MV-4-11 (cell line): ENCODE measurements at places on chromosomes 3 and 15.

GRCh38 chr15:68285259-68285980 lies 7.9 kb downstream of the FEM1B start:
- DNase-seq: peak; percentile 76

GRCh38 chr15:89657686-89658200 lies 2.5 kb upstream of the KIF7 start:
- DNase-seq: no peak

DNA sequence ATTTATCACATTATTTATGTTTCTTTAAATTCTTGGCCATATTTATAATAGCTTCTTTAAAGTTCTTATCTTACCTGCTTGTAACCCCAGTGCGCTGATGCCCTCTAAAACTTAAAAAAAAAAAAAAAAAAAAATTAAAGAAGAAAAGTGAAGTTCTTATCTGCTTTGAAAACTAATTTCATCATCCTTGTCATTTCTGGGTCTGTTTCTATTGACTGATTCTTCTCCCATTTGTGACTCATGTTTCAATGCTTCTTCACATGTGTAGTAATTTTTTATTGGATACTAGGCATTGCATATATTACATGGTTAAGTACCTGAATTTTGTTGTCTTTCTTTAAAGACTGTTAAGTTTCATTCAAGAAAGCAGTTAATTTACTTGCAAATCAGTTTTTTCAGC lies 3.4 kb upstream of the SEC22A start:
- no peak for DNase-seq

DNA sequence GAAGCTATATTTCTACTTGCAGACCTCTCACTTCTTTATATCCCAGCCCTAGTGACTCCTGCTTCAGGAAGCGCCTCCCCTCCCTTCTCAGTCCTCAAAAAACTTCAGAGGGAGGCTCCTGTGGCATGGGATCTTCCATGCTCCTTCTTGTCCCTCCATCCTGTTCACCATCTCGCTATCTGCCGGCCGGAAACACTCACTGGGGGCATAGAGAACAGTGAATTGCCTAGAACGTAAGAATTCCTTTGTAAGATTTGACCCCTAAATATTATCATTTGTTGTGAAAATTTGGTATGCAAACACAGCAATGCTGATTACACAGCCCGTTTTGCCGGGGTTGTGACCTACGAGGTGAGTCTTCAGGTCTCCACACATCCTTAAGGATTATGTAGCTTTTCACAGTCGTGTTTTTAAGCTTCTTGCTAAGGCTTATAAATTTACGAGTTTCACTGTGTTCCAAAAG lies 218.7 kb upstream of the ATP10A start:
- DNase-seq: no peak

- DNase-seq: no peak
Measured at GRCh38 chr15:83210619-83211018, 3.0 kb upstream of the HDGFL3 start.

- DNase-seq: no peak
Measured at GRCh38 chr3:17605934-17606333, 136.5 kb downstream of the TBC1D5 start.

GRCh38 chr3:150495149-150495548 lies 51.1 kb downstream of the SERP1 start:
- DNase-seq: peak; percentile 43

DNA sequence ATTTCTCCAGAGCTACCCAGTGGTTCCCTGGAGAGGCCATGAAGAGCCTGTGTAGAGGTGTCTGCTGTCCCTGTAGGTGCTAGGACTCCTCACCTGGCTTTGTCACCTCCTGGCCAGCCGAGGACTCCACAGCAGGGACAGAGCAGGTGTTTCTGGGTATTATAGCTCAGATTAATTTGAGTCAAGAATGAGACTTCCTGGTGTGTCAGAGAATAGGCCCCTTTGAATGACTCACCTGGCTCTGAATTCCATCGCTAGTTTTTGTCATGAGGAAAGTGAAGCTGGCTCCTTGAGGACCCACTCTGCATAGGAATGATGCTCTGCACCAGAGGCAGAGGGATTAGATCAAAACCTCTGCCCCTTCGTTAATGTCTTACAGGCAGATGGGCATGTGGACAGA lies 167.5 kb upstream of the TOPAZ1 start:
- DNase-seq: no peak
